T-helper 2 cell treated with Interferon-gamma antibody and Interleukin-4, amounts not matched to agents 100 ng/mL and 5 ng/mL, for 36 hours (primary cell): ENCODE measurements at places on chromosomes 11 and 22. TPM values are rescaled to one million over a fixed set of nuclear protein-coding genes. Genes with fewer than 3 reads are reported as not detected.

The SAA2 gene
- not detected in 2 replicates for total RNA-seq

The DERL3 gene
- total RNA-seq, result 12.5 and 15.0 TPM in 2 replicates

The BTBD18 gene
- total RNA-seq, result not detected in 2 replicates

The SAA1 gene
- not detected in 2 replicates for total RNA-seq

The HBD gene
- total RNA-seq, result not detected in 2 replicates

The RIN1 gene
- total RNA-seq, result 1.3 and 1.8 TPM in 2 replicates

The SYCE3 gene
- not detected in 2 replicates for total RNA-seq

The SMTNL1 gene
- not detected in 2 replicates for total RNA-seq
